Nucleus accumbens (tissue), 56 donors: ENCODE measurements at places on chromosomes 7 and 10.

DNA sequence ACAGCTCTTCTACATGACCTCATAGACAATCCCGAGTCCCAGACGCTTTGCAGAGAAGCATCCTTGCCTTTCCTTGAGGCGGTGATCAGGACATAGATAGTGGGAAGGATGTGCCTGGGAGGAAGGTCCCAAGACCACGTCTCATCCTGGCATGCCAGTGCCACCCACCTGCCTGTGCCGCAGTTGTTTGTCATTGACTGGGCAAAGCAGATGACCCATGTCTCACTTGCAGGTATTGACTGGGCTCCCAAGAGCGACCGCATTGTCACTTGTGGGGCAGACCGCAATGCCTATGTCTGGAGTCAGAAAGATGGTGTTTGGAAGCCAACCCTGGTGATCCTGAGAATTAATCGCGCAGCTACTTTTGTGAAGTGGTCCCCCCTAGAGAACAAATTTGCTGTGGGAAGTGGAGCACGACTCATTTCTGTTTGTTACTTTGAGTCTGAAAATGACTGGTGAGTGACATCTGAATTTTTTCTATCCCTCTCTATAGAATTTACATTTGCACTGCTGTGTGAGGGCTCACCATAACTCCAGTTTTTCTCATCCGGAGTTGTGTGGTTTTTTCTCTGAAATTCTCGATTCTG lies 18.5 kb downstream of the ARPC1A start:
- DNase-seq = no peak

GRCh38 chr10:124325633-124325914 lies 93.1 kb downstream of the OAT start:
- DNase-seq = no peak

- DNase-seq = no peak
These were observed 623.4 kb downstream of the CNTNAP2 start for GRCh38 chr7:146740039-146740438.

DNA sequence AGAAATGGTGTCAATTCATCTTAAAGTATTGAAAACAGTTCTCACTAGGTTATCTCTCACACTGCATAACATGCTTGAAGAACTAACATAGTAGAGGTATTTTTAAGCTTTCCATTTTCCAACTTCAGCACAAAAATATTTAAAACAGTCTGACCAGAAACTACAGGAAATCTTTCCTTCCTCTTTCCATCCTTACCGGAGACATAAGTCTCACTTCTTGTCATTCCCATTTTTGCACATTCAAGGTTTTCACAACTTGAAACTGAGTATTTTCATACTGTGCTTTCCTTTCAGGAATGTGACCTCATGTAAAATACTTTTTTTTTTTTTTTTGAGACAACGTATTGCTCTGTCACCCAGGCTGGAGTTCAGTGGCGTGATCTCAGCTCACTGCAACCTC lies 45.2 kb downstream of the ARHGAP12 start:
- DNase-seq = no peak

GRCh38 chr7:14016950-14017349 lies 27.5 kb upstream of the ETV1 start:
- no peak for DNase-seq

GRCh38 chr7:36312915-36313334 lies 76.7 kb upstream of the ANLN start:
- DNase-seq = no peak

DNA sequence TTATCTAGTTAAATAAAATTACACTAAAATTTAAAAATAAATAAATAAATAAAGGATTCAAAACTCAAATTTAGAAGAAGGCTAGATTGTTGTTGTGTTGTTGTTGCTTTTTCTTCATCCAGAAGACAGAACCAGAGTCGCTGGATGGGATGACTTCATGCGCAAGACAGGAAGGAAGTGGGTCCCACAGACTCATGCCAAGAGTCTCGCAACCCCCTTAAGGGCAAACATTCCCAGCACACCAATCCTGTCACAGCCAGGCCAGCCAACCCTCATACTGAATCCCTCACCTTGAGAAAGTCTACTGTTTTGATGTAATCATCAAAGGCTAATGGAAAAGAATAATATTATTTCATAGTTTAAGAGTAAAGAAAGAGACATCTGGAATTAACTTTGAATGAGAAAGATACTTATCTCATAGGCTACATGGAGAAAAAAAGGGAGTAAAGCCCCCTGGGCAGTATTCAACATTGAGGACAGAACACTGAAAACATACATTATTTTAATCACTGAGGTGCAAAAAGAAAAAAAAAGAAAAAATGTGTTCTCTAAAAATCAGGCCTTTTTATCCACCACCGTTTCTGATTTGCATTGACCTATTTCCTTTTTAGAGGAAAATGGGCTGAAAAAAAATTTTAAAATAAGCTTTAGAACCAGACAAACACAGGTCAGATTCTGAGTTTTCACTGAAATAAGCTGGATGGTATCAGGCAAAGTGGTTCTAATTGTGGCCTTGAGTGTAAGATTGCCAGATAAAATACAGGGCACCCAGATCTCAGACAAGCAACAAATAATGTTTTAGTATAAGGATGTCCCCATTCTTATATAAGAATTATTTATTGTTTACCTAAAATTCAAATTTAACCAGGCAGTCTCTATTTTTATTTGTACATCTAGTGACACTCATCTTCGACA lies 826.5 kb downstream of the TNS3 start:
- DNase-seq = no peak

- no peak for DNase-seq
These were observed 360.9 kb downstream of the GPAM start for GRCh38 chr10:111822661-111823060.

GRCh38 chr7:98420966-98421612 lies 20.2 kb upstream of the BAIAP2L1 start:
- peak; percentile 38 for DNase-seq

DNA sequence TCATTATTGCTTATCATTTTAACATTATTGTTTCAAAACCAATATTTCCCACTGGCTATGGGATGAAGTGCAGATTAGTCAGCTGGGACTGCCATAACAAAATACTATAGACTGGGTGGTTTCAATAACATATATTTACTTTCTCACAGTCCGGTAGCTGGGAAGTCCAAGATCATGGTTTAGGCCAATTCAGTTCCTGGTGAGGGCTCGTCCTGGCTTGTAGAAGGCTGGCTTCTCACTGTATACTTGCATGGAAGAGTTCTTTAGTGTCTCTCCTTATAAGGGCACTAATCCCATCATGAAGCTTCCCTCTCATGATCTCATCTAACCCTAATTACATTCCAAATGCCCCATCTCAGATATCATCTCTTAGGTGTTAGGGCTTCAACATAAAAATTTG lies 101.3 kb downstream of the CHRM2 start:
- no peak for DNase-seq
